ENCODE measurements at places on chromosomes 11 and 22.
A peak's percentile ranks its signal among the peaks of the same experiment; 100 is the strongest.

DNA sequence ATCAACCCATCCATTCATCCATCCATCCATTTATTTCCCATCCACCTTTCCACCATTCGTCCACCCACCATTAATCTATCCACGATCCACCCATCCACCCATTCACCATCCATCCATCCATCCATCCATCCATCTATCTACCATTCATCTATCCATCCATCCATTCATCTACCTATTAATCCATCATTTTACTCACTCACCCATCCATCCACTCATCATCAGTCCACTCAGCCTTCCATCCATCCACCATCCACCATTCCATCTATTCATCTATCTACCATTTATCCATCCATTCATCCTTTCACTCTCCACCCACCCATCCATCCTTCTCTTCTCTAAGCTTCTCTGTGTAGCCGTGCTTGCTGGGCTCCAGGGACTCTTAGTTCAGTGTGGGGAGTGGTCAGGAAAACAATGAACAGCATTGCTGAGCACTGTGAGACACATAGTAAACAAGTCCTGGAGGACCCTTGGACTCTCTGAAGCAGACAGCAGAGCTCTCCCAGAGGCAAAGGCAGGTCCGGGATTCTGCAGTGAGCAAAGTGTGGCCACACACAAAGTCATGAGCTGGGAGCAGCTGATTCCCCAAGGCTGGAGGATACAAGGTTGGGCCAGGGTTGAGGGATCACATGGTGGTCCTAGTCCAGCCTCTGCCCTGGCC is 642.2 kb downstream of the BRD1 start:
- no peak for DNase-seq

GRCh38 chr11:83012168-83013067 is 59.3 kb downstream of the RAB30 start:
- no peak for DNase-seq

GRCh38 chr11:132838627-132839026 is 693.7 kb downstream of the OPCML start:
- DNase-seq = no peak

DNA sequence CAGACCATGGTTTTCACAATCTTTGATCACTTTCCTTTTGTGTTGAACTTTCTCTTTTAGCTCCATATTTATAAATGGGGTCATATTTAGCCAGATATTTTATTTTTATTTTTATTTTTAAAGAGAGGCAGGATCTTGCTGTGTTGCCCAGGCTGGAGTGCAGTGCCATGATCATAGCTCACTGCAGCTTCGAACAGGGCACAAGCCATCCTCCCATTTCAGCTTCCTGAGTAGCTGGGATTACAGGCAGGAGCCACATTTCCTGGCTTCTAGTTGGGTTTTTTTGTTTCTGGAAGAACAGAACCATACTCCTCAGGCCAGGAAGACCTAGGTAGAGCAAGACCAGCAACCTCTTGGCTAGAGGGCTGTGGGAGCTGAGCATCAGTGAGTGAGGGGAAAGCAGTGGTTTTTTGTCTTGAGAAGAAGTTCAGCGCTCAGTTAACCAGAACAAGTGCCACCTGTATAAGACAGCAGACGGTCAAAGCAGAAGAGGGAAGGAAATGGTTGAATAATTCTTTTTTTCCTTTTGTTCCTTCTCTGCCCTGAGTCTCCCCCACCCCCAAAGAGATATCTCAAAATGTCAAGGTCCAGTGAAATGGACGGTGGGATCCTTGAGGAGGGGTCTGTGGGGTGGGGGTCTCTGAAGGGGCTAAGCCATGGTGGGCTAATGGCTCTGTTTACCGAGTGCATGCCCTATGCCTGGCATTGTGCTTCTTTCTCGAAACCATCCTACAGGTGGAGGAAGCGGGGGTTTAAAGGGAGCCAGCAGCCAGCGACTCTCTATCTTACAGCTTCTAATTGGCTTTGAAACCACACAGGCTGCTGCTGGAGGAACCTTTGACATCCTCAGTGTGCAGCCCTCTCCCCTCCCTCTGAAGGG is 63.0 kb downstream of the PTPRJ start:
- DNase-seq = no peak

DNA sequence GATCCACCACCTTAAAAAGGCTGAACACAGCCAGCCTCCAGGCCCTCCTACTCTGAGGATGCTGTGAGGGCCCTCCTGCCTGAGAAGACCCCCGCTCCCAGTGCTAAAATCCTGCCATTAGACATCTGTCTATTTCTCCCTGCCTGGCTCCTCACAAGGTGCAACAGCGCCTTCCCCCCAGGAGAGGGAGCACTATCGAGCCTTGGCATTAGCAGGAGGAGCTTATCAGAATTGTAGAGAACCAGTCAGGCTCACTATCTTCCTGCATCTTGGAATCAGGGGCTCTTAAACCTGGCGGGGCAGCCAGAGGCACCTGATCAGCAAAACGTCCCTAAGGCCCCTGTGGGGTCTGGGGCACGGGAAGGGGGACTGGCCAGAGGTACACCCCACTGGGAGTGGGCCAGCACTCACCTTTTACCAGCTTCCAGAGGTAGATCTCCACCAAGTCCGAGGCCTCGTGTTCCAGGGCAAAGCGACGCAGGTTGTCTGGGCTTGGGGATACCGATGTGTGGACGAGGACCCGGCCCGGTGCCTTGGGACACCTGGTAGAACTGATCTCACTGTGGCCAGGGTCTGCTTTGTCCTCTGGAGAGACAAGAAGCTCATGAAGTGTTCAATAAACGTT is 28.7 kb downstream of the CHRDL2 start:
- DNase-seq = peak; percentile 80

GRCh38 chr11:853682-854448 is 11.2 kb downstream of the TSPAN4 start:
- DNase-seq = no peak

GRCh38 chr22:26592421-26592891 is 2.5 kb upstream of the TPST2 start:
- no peak for DNase-seq

- peak; percentile 78 for DNase-seq
These were observed 35.0 kb upstream of the PRAME start for GRCh38 chr22:22593964-22594656.

- no peak for DNase-seq
These were observed 206.2 kb upstream of the MTMR2 start for GRCh38 chr11:96130061-96130620.

DNA sequence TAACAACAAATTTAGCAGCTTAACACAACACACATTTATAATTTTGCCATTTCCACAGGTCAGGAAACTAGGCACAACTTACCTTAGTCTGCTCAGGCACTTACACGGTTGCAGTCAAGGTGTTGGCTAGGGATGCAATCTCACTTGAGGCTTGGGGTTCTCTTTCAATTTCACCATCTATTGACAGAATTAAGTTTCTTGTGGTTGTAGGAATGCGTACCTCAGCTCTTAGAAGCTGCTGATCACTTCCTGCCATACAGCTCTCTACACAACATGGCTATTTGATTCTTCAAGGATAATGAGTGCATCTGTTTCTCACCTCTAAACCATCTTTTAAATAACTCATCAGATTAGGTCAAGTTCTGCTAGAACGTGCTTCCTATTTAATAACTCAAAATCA is 968.1 kb downstream of the LRRC4C start:
- no peak for DNase-seq

DNA sequence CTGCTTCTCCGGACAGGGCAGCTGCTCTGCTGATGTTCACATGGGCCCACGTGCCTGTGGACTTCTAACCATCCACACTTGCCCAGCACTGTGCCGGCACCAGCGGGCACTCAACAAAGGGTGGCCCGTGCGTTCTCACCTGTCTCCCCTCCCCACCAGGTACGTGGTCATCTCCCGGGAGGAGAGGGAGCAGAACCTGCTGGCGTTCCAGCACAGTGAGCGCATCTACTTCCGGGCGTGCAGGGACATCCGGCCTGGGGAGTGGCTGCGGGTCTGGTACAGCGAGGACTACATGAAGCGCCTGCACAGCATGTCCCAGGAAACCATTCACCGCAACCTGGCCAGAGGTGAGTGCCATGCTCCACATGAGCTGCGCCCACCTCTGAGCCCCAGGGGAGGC is 66.7 kb downstream of the SYT13 start:
- DNase-seq = no peak

DNA sequence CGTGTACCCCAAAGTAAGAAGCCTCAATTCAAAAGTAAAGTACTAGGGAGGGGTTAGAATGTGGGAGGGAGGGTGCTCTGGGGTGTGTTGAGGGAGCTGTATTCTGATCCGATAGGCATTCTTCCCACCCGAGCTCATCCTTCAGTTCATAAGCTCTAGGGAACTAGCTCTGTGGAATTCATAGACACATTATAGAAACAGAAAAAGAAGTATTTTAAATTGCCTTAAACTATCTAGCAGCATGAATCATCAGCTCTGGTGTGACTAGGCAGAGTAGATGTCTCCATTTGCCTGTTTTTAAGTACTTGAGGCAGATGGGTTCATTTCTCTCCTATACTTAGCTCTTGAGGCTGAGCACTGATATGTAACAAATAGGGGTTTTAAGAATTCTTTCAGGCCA is 7.3 kb upstream of the SGSM3 start:
- no peak for DNase-seq

- DNase-seq = peak; percentile 52
These were observed 60.0 kb downstream of the PKNOX2 start for GRCh38 chr11:125224391-125225021.

- DNase-seq = no peak
These were observed 119.4 kb upstream of the CLPB start for GRCh38 chr11:72553706-72554105.

DNA sequence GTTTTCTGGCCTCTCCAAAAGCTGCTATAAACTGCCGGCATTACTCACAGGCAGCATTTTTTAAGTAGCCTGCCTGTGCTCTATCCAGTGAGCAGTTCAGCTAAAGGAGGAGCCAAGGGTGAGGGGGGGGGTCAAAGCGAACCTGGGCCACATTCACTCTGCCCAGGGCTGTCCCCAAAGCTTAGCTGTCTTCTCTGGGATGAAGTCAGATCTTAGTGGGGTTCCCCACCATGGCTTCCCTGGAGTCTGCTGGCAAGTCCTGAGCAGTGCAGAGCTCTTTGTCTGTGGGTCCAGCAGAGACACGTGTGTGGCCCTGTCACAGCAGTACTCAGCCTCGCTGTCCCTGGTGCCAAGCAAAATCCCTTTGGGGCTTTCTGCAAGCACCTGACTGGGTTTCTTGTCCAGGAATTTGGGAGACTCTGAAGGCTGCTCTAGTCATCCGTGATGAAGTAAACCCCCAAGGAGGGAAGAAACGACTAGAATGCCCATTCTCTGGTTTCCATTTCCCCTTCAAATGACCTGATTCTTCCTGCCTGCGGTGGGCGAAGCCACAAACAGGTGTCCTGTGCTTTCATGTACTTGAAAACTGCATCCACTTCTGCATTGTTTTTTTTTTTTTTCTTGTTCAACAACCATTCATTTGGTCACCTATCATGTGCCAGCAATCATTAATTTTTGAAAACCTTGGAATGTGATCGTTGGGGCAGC is 2.6 kb downstream of the KCNJ5 start:
- no peak for DNase-seq

- DNase-seq = no peak
These were observed 277.6 kb upstream of the SYN3 start for GRCh38 chr22:33335611-33336279.

DNA sequence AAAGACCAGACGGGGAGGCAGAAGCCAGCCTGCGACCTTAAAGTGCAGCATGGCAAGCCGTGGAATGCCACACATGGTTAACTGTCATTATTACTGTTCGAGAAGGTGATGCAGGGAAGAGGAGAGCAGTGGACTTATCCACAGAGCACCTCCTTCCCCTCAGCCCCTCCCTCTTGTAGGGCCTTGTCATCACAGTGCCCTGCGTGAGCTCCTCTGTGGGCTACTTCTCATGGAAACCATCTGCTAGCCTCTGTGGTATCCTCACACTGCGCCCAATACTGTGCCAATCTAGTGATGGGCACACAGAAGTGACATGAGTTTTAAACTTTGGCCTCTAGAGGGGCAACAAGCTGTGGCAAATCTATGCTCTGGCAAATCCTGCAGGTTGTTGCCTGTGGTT is 18.2 kb upstream of the CCDC134 start:
- DNase-seq = no peak

DNA sequence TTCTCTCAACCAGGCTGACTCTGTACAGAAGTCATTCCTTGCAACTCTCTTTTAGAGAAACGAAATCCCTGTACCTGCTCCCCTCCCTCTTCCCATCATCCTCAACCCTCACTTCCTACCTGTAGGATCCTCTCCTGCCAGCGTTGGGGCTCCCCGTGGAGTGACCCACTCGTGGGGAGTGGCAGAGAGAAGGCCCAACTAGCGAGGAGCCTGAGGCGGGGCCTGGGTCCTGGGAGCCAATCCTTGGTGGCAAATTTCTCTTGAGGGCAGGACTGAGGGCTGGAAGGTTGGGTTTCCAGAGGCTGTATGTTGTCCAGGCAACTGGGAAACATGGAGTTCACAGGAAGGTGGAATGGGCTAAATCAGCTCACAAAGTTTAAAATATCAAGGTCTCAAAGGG is 10.4 kb downstream of the NHERF4 start:
- DNase-seq = no peak

DNA sequence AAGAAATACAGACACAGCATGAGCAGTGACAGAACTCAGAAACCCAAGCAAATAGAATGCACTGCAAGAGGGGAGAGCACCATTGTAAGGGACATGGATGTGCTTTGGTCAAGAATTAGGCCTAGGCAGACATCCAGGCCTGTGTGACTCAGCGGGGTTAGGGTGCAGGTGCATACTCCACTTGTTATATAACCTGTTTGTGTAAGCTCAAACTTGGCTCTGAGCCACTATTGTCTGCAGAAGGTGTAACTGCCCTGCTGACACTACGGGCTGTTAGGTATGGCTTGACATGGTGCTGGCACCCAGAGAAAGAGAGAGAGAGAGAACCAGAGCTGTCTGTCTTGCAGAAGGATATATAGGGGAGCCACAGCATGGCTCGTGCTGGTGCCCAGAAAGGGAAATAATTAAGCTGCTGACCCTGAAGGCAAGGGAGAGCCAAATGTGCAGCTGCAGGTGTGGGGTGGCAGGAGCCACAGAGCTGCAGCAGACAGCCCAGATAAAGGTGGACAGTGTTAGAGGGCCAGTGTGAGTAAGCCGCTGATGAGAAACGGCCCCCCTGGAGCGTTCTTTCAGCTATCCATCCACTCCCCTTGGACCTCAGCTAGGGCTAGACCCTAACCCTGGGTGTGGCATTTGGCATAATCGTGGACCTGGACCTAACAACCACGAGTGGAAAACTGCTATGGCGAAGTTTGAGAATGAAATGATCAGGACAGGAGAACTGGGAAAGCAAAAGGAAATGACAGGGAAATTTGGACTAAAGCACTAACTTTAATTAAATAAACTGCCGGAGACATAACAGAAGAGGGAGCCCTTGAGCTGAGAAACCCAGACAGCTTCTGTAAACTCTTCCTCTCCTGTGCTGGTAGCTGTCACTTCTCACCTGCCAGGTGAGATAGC is 253.0 kb upstream of the CCDC179 start:
- no peak for DNase-seq

GRCh38 chr11:87223816-87224215 is 186.1 kb downstream of the TMEM135 start:
- no peak for DNase-seq

DNA sequence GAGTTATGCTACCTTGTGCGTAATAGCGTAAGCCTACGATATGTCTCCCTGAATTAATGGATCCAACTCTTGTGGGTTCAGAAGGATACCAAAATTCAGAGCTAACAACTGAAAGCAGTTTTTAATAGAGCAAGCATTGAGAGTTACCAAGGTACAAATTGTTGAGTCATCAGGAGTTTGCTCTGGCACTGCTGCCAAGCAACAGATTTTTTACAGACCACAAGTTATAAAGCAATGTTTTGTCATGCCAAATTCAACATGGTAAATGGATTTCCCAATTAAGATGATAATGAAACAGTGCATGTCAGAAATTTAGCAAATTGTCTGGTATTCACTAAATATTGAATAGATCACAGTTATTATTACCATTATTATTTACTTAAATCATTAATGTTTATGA is 295.6 kb downstream of the NELL1 start:
- no peak for DNase-seq
